ENCODE measurements at places on chromosomes 7 and 10.

DNA sequence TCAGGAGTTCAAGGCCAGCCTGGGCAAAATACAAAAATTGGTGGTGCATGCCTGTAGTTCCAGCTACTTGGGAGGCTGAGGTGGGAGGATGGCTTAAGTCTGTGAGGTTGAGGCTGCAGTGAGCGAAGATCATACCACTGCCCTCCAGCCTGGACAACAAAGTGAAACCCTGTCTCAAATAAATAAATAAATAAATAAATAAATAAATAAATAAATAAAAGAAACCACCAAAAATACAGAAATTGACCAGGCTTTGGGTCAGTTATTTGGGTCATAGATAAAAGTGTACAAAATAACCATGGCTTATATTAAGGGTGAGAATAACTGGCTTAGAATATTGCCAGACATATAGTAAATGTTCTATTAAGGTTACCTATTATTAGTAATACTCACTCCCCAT is 129.2 kb downstream of the NEUROD6 start:
- no peak for DNase-seq

DNA sequence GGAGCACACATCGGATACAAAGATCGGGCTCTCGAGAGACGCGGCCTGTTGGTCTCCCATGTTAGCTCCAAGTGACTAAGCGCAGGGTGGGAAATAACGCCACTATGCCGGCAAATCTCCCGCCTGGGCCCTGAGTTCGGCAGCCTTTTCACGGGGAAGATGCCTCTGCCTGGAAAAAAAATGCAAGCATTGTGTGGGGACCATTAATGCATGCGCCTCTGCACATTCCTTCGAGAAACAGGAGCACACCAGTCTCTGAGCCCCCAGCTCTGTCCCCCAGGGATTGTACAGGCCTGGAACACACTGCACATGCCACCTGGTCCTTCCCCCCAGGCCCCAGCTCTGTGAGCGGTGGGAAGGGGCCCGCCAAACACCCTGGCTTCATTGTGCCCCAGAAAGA is 44.1 kb downstream of the FBXW4 start:
- no peak for DNase-seq

DNA sequence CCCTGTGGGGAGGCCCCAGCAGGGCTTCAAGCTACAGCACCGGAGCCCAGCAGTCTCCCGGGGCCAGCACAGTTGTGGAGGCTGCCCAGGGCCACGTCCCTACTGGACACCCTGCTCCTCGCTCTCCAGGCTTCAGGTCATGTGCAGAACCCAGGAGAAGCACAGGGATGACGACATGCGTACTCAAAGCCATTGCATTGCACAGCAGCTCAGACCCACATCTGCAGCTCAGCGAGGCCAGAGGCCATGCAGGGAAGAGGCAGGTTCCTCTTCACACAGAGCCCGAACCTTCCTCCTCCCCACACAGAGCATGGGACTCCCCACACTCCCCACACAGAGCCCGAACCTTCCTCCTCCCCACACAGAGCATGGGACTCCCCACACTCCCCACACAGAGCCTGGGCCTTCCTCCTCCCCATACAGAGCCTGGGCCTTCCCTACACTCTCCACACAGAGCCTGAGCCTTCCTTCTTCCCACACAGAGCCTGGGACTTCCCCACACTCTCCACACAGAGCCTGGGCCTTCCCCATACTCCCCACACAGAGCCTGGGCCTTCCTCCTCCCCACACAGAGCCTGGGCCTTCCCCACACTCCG is 12.3 kb downstream of the CFAP46 start:
- no peak for DNase-seq

DNA sequence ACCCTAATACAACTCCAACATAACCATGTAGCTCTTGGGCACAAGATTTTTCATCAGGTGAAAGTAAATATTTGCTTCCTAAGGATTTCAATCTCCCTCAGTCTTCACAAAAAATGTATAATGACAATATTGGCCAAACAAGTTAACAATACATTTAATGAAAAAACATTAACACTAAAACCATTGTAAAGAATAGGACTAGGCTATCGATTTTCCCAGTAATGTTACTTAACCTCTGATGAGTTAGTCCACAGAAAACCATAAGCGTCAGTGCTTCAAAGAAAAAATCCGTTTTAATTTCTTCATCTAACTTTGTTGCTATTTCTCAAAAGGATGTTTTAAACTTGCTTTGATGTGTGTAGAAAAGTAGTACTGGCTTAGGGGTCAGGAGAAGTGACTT is 1.2 kb downstream of the ZNF33B start:
- no peak for DNase-seq
